Activated CD4-positive, alpha-beta T cell treated with anti-CD3 and anti-CD28 coated beads, Interleukin-2, amount 50 U/mL, for 48 hours (primary cell): ENCODE measurements at places on chromosomes 2 and 18.

- no peak for DNase-seq
Measured at GRCh38 chr2:145546091-145546490, 1026.2 kb upstream of the ZEB2 start.

DNA sequence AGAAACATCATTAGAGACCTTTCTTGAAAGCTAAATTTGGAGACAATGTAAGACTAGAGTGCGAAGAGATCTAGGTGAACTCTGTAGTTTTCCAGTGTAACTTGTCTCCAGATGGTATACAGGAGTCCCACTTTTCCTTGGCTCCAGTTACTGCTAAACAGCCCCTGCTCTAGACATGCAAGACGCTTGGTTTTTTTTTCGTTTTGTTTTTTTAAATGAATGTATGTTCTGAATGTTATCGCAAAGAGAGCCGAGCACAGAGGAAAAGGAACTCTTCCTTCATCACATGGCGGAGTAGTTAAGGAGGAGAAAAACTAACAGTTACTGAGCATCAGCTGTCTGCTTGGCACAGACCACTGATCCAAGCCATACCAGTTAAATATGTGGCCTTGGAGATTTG lies 2.4 kb downstream of the RALB start:
- DNase-seq = no peak

GRCh38 chr18:72652990-72653593 lies 109.0 kb upstream of the CBLN2 start:
- DNase-seq = peak; percentile 55

GRCh38 chr2:197972061-197972460 lies 167.7 kb downstream of the PLCL1 start:
- DNase-seq = no peak

DNA sequence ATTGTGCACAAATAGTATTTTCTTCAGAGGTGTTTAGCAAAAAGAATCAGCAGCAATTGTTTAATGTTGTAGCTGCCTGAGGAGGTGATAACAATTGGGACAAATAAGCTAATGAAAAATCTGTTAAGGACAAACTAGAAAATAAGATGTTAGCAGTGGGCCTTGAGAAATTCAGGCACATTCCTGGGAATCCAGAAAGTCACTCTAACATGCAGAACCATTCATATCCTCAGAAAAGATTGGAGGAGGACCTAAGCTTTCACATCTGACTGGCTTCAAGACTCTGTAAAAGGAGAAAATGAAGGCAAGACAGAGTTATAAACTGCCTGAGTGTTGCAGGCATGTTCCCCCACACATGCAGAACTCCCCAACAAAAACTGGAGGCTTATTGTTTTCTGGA lies 353.5 kb upstream of the RGPD4 start:
- no peak for DNase-seq

DNA sequence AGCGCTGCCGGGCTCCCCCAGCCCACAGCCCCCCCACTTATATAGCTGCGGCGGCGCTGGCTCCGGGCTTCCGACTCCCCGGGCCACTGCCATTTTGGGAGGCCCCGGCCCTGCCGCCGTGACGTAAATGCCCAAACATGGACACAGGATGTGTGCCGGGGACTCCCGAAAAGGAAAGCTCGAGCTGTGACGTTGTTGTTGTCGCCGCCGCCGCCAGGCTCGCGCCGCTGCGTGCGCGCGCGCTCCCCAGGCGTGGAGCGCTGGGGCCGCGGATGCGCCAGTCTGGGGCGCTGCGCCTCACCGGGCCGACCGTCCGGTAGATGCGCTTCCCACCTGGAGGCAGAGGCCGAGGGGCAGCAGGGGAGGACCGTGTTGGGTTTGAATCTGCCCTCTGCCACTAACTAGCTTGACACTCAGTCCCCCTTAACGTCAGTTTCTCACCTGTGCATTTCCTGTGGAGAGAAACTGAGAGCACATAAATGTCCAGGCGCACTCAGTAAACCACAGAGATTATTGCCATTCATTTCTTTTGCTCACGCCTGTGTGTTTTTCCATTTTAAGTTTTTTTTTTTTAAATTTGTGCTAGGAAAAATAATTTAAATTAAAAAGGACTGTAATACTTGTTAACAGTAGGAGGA lies at the start of gene EGR4:
Gene EGR4, minus strand, starts transcription at position 15 of the 638 bp plus-strand sequence. CDS start 231 bp downstream, outside the sequence.
- DNase-seq = peak; percentile 87

DNA sequence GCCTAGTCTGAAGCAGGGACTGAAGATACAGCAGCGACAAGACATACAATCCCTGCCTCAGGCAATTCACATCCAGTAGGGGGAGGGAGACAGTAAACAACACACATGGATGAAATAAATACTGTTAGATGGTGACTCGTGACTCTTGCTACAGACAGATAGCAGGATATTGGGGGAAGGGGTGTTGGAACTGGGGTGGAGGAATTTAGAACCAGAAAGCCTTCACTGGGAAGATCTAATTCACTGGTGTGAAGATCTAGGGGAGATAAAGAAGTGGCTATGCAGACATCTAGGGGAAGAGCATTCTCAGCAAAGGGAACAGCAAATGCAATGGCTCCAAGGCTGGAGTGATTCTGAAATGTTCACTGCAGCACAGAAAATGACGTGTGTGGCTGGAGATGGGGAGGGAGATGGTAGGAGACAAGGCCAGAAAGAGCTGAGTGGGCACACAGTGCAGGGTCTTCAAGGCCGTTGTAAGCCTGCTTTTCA lies 52.6 kb upstream of the TMEM163 start:
- no peak for DNase-seq

- no peak for DNase-seq
Measured at GRCh38 chr2:17853799-17854198, 24.7 kb upstream of the KCNS3 start.

GRCh38 chr18:68448736-68449135 lies 266.2 kb downstream of the TMX3 start:
- no peak for DNase-seq

DNA sequence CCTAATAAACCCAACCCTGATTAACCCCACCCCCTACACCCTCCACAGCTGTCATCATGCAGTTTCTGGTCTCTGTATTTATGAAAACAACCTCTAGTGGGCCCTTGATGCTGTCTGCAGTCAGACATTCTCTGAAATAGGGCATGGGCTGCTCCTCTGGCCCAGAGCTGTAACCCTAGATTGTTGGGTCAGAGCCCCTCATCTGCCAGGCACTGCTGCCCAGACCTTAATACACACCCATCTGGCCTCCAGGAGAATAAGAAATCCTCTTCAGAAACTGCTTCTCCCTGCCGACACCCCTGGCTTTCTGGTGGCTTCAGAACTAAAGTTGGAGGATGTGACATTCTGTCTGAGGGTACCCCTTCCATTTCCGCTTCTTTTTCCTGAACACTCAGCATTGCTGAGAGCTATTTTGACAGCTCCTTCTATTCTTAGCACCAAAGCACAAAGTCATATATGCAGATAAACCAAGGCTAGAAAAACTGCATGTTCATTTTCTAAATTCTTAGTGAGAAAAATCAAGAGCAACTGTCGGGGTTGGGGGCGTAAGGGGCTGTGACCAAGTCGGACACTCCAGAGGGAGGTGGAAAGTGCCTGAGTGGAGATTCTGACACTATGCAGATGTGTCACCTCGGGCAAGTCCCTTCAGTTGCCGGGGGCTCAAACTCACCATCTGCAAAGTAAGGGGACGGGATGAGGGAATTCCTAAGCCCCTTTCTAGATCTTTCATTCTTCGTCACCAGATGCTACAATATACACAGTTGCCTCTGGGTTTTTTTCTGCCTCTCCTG lies 28.7 kb downstream of the SRSF7 start:
- DNase-seq = peak; percentile 82

DNA sequence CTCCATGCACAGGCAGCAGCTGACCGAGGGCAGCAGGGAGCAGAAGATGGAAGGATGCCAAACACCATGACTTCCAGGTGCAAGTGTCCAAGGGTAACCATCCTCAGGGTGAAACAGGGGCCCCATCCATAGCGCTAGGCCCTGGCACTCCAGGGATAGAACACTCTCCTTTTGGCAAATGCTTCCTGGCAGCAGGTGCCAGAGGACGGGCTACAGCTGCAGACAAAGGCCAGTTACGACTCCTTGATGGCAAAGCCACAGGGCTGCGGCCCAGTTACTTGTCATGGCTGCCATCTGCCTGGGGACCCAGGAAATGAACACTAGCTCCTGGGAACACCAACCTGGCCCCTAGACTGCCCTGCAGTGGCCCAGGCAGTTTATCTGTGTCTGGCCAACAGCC lies 178.8 kb downstream of the TMEM163 start:
- DNase-seq = no peak
